Activated CD4-positive, alpha-beta T cell treated with anti-CD3 and anti-CD28 coated beads, Interleukin-2, amount 10 ng/mL, durations not matched to agents 7 days and 5 days (primary cell): ENCODE measurements at places on chromosomes 5 and 9.
A peak's percentile ranks its signal among the peaks of the same experiment; 100 is the strongest.

- DNase-seq, result peak; percentile 2
Measured at GRCh38 chr5:150082374-150082773, 4.0 kb downstream of the CSF1R start.

DNA sequence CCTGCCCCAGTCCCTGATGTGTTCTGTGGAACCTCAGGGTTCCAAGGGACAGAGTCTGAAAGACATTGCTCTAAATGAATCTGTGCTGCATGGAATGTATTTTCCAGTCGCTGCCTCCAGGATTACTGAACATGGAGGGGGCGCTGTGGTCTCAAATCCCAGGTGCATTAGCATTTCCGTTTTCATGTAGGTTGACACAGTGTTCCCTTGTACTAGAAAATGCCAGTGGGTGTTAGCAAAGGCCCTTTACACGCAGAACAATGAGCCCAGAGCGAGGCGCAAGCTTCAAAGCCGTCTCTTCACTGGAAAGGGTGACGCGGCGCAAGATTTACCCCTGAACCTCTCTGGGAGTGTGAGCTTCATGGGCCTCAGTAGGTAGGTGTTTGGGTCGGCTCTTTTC lies 308.3 kb downstream of the SLIT3 start:
- no peak for DNase-seq

GRCh38 chr9:73805853-73806458 lies 654.3 kb downstream of the ANXA1 start:
- no peak for DNase-seq

DNA sequence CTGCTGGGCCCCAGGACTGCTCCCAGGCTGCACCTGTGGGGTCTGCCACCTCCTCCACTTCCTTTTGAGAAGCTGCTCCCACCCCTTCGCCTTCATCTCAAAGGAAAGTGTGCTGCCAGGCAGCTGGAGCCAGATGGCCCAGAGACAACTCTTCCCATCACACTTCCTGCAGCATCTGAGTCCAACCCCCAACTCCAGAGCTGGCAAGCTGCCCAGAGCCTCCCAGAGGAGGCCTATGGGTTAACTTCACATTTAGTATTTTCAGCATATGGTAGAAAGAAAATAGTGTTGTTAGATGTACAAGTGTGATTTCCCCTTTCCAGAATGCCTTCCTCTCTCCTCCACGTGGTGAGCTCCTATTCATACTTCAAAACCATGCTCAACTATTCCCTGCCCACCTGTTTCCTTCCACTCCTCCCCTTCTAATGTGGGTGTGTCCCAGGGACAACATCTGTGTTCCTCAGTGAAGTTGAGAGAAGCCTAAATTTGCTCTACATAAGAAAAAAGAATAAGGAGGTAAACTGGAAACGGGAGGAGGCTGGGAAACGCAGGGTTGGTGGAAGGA lies 38.6 kb upstream of the KCNMB1 start:
- no peak for DNase-seq

- no peak for DNase-seq
Measured at GRCh38 chr5:171863935-171864334, 78.3 kb downstream of the SMIM23 start.

GRCh38 chr9:27701016-27701415 lies 127.7 kb upstream of the C9orf72 start:
- no peak for DNase-seq

DNA sequence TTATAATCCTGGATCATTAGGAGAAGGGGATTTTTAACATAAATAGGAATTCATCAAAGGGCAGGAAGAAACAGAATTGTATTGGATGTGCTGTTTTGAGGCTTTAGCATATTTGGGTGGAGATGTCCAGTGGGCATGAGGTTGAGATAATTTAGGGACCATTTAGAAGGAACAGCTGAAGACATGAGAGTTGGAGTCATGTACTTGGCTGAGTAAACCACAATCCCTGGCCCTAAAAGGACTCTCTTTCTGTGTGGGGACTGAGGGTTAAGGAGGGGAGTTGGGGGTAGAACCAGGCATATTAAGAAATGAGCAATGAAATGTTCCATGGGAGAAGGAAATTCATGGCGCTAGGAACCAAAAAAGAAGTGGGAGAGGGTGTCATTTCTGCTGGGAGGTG lies 61.5 kb downstream of the DCP2 start:
- no peak for DNase-seq

DNA sequence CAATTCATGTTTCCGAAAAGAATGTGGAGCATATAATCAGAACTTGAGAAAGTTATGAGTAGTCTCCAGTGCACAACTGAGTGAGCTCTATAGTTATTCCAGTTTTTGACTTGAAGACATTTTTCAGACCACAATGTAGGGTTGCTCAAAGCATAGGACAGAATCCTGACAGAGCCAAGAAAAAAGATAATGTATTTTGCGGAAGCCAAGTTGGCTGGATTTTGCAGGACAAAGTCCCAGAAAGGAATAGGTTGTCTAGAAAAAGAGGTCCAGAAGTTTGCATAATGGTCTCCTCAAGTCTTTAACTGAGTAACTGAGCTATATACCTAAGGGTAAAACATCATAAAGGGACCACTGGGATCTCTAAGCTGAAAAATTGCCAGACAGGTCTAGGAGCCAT lies 1028.0 kb downstream of the TAF11L14 start:
- no peak for DNase-seq

- DNase-seq, result no peak
Measured at GRCh38 chr9:68651280-68651893, 53.7 kb upstream of the PIP5K1B start.

DNA sequence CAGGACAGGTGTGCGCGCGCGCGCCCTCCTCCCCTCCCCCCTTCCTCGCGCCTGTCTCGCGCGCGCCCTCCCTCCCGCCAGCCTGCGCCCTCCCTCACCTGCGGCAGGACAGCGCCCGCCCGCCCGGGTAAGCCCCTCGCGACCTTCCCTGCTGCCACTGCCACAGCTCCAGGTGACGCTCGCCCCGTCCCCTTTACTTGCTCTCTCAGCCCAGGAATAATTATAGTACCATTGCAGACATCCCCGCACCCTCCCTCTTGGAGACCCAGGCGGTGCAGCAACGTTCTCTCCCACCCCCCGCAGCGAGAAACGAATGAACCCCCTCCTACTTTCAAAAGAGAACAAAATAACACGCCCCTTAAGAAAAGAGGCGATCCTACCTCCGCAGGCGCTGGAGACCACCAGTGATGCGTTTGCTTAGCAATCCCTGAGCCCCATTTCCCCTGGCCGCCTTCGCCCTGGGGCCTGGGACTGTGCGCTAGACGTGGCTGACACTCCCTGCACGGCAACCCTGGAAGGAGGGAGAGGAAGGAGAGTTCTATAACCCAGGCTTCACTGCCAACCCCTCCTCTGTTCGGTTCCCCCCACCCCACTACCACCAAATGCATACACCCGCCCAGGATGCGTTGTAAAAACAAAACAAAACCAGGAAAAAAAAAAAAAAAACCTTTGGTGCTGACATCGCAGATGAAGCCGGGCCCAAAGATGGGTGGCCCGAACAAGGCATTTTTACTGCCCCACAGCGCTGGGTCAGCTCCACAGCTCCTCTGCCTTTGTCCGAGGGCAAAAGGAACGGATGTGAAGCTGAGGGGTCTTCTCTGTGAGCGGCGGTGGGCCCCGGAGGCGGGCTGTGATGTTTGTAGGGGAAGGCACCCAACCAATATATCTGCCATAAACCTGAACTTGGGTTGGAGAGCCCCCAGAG lies 5.6 kb upstream of the PURA start:
- peak; percentile 31 for DNase-seq

GRCh38 chr9:133656211-133657119 lies 20.3 kb downstream of the DBH start:
- DNase-seq, result peak; percentile 45

DNA sequence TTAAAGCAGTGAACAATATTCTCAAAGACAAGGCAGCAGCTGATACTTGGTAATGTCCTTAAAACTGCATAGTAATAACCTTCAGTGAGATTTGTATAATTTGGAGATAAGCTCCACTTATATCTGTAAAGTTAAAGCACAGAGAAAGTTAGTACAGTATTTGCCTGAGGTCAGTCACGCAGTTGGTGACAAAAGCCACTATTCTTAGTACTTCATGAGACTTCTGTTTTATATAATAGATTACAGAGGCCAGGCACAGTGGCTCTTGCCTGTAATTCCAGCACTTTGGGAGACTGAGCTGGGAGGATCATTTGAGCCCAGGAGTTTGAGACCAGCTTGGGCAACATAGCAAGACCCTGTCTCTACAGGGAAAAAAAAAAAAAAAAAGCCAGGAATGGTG lies 266.4 kb upstream of the DMRT1 start:
- no peak for DNase-seq

DNA sequence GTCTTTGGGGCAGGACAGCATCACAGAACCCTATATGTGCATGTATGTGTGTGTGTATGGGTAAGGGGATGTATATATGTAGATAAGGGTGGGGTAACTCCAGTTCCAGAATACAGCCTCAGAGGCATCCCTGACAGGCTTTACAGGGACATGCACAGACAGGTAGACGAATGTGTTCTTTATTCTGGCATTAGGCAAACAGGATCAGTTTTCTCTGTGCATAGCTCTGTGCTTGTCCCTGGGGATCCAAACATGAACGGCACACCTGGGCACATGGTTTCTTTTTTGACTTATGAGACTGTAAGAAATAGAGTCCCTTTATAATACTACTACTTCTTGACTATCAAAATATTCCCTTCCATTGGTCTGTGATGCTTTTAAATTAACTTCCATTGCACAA lies 120.6 kb downstream of the TRIO start:
- no peak for DNase-seq

GRCh38 chr9:101311758-101312420 lies 72.9 kb downstream of the BAAT start:
- DNase-seq, result peak; percentile 44

GRCh38 chr9:32839013-32839885 lies 55.9 kb downstream of the TMEM215 start:
- no peak for DNase-seq

- DNase-seq, result no peak
Measured at GRCh38 chr9:121268851-121269641, 1.1 kb downstream of the GSN start.

DNA sequence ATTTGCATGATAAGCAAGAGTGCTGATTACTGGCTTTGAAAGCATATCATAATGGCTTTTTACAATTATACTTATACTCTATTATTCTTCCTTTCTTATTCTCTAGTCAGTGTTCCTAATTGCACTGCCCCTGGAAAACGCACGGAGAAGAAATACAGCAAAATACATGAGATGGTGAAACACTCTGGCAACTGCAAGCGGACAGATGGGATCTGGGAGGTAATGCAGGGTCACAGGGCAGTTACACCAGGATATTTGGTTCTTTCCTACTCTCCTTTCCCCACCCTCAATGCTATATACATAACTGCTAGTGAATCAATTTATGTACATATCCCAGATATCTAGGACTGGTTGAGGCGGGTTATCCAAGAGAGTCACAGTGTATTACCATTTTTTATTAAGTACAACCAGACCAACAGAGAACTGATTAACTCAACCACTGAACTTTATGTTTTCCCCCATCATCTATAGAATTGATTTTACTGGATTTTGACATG lies 423.7 kb downstream of the ZSWIM6 start:
- no peak for DNase-seq

GRCh38 chr9:131744720-131745201 lies 4.9 kb upstream of the RAPGEF1 start:
- no peak for DNase-seq

DNA sequence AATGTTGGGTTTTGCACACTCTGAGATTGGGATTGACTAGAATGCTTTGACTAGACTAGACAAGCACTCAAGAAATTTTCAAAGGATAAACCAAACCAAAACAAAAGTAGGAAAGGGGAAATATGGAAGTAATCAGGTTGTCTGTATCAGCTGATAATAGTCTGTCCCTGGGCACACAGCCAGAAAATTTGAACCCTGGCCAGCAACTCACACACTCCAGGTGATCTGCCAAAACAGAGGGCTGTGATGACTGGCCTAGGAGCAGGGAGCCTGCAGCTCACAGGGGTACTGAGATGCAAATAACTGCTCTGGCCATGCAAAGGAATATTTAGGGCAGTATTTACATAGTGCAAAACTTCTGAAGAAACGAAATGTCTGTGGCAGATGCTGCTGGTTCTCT lies 112.3 kb upstream of the SMIM23 start:
- DNase-seq, result no peak

DNA sequence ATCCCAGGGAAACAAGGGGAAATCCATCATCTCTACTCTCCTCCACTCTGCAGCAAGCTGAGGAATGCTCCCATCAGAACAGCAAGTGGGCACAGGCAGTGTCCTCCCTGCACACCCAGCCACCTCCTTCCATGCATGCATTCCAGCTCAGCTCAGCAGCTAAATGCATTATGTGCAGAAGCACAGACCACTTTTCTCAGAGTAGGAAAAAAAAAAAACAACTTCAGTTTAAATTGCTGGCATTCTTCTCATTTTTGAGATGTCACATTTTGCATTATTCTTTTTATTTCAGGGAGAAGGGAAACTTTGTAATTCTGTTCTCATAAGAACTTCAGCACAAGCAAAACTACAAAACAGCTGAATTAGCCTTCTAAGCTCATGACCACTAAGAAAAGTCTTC lies 312.2 kb downstream of the SEMA5A start:
- no peak for DNase-seq

DNA sequence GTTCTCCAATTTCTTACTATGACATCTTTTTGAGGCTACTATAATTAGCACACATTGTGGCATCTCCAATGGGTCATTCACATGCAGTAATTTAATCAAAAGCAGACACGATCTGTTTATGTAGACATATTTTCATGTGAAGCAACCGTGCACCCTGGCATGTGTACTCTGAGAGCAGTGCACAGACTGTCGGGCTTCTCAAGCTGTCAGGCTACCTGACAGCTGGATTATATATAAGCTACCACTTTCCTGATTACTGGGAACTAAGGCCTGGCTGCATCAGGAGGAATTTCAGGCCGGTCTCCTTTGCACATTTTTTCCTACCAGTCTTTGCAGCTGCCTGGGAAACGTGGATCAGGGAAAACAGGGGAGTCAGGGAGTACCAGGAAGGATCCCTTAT lies 197.5 kb downstream of the MAPKAP1 start:
- no peak for DNase-seq

DNA sequence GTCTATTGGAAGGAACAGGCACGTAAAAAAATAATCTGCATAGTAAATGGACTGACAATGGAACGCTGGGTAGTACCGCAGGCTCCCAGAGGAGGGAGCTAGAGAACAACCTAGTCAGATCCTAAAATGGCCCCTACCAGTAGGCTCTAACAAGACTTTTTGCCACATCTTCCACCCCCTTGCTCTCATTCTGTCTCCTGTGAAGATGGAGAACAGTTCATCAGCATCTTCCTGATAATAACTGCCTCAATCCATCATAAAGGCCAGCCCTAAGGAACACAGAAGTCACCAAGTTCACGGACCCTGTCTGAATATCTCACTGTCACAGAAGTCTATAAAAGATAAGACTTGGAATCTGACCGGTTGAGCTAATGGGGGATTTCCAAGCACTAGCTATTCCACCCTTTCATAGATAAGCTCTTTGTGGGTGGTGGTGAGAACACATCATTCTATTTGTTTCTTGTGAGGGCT lies 133.4 kb downstream of the SLC1A3 start:
- peak; percentile 78 for DNase-seq

GRCh38 chr9:105067895-105068580 lies 140.1 kb upstream of the ABCA1 start:
- DNase-seq, result no peak

GRCh38 chr9:100499460-100499859 lies 26.5 kb downstream of the TMEFF1 start:
- no peak for DNase-seq
